GM19239 (cell line): ENCODE measurements at places on chromosomes 11 and 22.

- no peak for DNase-seq
These were observed 45.7 kb downstream of the NAT10 start for GRCh38 chr11:34151166-34151565.

GRCh38 chr11:95891423-95892170, 32.3 kb downstream of the MTMR2 start:
- no peak for DNase-seq

DNA sequence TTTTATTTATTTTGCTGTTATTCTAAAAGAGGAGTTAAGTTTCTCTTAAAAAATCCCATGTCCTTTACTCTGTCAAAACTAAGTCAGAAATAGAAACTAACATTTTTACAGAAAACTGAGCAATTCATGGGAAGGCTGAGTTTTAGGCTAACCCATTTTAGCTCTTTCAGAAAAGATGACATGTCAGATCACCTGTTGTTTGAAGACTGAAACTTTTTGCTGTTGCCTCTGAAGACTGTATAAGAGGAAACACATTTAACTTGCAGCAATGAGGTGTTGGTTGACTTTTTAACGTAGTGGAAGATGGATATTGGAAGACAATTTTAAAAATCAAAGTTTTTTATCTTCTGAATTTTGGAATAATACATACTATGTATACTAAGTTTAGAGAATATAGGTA, 115.4 kb downstream of the METTL15 start:
- DNase-seq: no peak

- DNase-seq: no peak
These were observed 17.1 kb upstream of the PATE1 start for GRCh38 chr11:125728969-125729368.

GRCh38 chr11:61679893-61680621, at the start of gene DAGLA:
Gene DAGLA, plus strand, starts transcription at chr11:61680391. Its CDS starts 39,765 bp downstream, at chr11:61720156.
- peak; percentile 87 for DNase-seq

DNA sequence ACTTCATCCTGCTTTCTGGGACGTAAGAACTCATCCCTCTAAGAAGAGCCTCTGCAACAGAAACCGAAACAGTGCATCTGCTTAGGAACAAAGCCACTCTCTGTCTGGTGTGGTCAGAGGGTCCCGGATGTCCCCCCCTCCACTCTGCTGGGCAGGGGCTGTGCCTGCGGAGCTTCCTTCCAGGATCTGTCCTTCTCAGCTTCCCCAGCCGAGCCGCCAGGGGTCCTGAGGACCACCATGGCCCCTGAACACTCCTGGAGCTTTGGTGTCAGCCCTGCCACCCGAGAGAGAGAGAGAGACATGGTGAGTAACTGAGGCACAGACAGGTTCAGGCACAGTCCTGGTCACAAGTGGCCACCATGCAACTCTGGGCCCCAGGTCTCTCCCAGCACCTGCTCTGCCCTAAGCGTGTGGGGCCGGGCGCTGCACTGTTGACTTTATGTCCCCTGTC, 24.4 kb upstream of the MGAT3 start:
- DNase-seq: no peak

- DNase-seq: no peak
These were observed 14.4 kb downstream of the OVCH2 start for GRCh38 chr11:7691759-7692350.

DNA sequence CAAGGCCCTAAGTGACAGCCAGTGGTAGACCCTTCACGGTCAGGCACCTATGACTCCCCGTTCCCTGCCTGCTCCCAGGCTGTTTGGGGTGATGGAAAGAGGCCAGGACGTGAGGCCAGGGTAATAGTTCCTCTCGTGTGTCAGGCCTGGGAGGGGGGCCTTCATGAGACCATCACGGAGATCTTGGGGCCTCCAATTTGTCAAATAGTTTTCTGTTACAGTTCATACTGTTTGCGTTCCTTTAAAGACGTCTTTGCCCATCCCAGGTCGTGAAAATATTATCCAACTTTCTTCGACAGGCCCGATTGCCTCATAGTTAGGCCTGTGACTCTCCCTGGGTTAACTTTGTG, 62.2 kb upstream of the KCNQ1OT1 start:
- DNase-seq: no peak

GRCh38 chr11:95296621-95297025, 65.6 kb upstream of the SESN3 start:
- DNase-seq: peak; percentile 37

- no peak for DNase-seq
These were observed 134.8 kb downstream of the TBC1D22A start for GRCh38 chr22:46897246-46897623.

DNA sequence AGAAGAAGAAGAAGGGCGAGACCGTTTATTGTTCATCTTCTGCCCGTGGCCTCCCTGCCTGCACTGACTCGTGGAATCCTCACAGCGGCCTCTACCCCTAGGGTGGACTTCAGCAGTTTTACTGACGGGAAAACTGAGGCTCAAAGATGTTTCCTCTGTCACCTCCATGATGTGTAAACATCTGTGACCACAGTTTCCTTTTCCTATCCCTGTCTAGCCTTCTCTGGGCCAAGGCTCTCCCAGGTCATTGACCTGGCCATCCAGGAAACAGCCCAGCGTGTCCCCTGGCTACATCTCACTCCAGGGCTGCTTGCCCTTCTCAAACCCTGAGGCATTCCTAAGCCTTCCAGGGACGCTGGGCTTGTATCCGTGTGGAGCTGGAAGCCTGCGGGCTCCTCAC, 49.0 kb upstream of the GCAT start:
- no peak for DNase-seq

DNA sequence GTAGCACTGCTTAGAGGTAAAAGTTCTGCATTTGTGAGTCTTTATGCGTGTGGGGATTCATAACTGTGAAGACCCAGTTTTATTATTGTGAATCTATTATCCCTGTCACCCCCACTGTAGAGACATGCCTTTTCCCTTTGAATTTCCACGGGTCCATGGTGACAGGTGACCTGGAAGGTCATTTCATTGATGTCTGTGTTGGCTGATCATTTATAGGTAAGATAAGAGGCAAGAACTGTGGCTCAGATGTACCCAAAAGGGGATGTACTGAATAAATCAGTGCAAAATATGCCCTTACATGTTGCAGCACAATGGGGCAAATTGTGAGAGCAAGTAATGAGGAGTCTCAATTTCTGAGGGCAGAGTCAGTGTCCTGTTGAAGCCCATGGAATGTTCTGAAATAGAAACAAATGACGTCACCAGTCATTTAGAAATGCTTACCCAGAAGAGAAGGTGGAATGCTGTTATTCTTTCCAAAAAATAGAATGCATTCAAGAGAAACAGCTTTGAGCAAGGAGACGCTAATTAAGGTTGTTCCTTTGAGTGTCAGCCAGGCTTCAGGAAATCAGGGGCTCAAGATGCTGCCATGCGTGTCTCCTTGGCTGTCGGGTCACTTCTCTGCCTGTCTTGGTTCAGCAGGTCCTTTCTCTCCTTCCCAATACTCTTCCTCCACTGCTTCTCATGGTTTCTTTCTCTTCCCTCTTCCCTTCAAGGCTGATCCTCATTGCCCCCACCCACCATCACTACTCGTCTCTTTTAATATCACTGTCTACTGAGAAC, 118.7 kb upstream of the E2F8 start:
- DNase-seq: no peak

- DNase-seq: no peak
These were observed 91.9 kb upstream of the NTM start for GRCh38 chr11:131278472-131278871.

DNA sequence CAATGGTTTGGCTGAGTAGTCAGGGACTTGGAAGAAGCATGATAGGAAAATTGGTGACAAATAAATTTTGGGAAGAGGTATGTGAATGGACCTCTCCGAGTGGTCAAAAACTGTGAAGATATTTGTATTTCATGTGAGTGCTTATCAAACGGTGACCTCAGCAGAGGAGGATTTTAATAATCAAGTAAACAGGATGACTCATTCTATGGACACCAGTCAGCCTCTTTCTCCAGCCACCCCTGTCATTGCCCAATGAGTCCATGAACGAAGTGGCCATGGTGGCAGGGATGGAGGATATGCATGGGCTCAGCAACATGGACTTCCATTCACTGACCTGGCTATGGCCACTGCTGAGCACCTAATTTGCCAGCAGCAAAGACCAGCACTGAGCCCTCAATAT, 21.2 kb downstream of the MS4A4E start:
- no peak for DNase-seq

DNA sequence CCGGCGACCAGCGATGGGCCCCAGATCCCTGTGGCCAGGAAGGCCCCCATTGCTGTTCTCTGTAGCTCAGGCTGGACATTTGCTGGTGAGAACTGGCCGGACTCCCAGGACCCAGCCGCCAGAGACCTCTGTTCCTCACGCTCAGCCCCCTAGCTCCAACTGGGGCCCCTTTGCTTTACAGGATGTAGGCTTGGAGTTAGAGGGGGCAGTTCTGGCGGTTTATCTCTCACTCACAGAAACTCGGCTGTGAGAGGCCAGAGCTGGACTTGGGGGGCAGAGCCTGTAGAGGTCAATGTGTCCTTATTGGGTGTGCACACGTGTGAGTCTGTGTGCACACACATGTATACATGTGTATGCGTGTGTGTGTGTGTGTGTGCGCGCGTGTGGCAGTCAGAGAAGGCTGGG, 502 bp downstream of the SMIM38 start:
- no peak for DNase-seq

GRCh38 chr11:31872076-31872443, 60.9 kb upstream of the PAX6 start:
- no peak for DNase-seq

- DNase-seq: no peak
These were observed 5.3 kb upstream of the ABCC8 start for GRCh38 chr11:17481905-17482304.

GRCh38 chr11:75214411-75214821, 26.2 kb upstream of the TPBGL start:
- peak; percentile 67 for DNase-seq

DNA sequence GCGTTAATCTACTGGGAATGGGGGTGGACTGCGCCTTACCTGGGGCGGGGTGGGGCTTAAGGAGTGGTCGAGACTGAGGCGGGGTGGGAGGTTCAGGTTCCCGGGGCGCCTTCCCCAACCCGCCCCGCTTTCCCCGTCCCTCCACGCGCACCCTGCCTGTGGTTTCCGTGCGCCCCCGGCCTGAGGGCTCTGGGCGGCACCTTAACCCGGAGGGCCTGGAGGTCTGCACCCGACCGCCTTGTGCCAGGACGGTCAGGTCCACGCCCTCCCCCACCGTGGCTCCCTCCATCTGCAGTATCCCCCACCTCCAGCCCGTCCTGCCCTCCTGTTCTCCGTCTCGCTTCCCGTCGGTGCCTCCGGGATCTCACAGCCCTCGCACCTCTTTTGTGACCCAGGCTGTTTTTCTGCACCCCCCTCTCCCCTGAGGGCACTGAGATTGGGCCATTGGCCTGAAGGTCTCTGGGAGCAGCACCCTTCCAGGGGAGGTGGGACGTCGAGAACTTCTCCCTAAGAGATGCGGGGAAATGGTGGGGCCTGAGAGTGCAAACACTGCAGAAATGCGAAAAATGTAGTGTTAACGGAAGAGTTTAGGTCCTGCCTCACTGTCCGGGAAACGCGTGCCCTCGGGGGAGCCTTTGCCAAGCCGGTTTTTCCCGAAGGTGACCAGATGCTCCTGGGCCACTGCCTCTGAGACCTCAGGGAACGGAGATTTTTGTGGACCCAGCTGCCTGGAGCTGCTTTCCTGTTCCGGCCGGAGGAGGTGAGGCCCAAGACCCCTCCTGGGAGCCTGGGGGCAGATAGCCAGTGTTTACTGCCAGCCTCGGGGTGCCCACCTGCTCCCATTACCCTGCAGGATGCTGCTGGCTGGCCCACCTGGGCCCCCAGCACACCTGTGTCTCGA, 1.2 kb upstream of the ASCL2 start:
- no peak for DNase-seq

DNA sequence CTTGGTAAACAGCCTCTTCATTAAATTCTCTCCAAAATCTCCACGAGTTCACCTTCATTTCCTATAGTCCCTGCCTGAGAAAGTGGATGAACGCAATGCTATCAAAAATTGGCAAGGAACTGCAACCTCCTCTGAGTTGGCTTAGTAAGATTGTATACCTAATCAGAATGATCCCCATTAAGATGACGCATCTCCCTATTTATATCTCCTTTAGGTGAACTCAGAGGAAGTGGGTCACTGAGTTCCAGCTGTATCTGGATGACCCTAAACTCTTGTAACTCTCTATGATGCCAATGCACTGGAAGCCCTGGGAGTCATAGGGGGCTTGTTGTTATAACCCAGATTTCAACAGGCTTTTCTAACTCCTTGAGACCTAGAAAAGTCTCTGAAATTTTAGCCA, 48.2 kb downstream of the OR10A6 start:
- DNase-seq: no peak

DNA sequence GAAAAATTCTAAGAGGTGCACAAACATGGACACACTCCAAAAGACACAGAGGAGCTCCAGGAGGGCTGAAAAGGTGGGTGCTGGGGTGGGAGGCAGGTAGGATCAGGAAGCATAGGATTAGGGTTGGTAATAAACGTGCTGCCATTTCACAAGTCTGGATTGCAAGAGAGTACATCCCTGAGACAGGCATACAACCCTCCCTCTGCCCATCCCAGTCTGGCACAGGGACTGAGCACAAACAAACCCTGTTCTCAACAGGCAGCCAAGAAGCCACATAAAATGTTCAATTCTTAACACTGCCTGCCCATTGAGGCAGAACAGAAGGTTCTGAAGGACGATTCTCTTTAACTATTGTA, 18.5 kb downstream of the SLC35F2 start:
- no peak for DNase-seq

GRCh38 chr11:132632641-132633124, 899.6 kb downstream of the OPCML start:
- no peak for DNase-seq

DNA sequence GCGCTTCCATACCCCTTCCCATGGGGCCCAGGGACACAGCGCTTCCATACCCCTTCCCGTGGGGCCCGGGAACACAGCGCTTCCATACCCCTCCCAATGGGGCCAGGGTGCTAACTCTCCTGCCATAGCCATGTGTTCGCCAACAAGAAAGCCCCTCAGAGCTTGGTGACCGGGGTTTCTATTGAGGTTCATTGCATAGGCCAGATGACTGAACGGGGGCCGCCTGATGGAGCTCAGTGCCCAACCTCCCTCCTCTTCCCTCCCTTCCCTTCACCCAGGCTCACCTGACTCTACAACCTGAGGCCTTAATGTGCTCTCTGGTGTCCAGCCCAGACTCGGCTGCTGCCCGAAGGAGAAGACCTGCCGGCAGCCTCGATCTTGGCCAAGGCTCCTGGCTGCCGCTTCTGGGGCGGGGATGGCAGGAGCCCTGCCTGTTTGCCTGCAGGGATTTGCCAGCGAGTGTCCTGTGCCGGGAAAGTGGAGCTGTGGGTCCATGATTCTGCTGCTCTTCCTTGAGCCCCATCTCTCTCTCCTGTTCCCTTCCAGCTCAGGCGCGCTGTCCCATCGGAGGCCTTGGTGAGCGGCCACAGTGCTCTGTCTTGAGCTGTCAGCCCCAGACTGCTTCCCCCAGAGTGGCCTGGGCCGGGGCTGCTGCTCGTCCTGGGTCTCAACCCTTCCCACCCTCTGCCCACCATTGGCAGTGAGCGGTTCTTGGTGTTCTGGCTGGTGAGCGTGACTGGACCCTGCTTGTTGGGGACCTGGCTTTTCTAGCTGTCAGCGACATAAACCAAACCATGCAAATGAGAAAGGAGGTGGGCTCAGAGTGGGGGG, 267.0 kb downstream of the TBC1D22A start:
- no peak for DNase-seq

- DNase-seq: no peak
These were observed 6.3 kb downstream of the CEND1 start for GRCh38 chr11:783581-784015.

GRCh38 chr22:50406416-50407170, 63.5 kb downstream of the PPP6R2 start:
- DNase-seq: no peak

- no peak for DNase-seq
These were observed 31.6 kb upstream of the A4GALT start for GRCh38 chr22:42752230-42752746.

GRCh38 chr11:126606484-126606883, 251.0 kb downstream of the ST3GAL4 start:
- DNase-seq: no peak
